ENCODE measurements at places on chromosomes 3 and 15.
A peak's percentile ranks its signal among the peaks of the same experiment; 100 is the strongest.

DNA sequence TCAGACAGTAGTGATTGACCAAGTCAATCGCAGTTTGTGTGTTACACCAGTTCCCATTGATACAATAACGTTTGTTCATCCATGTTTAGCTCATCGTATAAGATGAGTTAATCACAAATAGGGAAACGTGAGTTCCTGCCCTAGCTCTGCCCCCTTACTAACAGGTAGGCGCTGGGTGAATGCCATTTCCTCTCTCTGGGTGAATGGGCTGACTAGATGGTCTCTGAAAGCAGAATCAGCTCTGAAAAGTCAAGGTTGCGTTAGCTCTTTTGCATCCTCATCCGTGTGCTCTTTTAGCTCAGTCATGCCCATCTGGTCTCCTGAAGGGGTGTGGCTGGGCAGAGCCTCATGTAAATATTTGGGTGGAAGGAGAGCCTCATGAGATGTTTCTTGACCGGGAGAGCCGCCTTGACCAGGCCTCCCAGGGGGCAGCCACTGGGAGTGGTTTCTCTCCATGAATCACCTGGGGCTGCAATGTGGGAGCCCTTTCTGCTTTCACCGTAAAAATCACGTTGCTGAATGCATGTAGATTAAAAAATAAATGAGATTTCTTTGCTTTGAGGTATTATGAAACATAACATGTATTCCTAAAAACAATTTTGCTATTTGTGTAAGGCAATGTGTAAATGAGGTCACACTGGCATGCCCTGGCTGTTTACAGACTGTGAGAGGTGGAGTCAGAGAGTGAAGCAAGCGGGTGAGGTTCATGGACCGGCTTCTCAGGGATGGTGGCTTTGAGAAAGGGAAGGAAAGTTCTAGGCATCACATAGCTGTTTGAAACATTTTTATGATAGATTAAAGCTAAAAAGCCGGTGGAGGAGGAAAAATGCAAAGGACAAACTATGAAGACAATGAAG, 108.4 kb upstream of the RASGRP1 start:
- no peak for DNase-seq

- no peak for DNase-seq
Measured at GRCh38 chr3:129686941-129687340, 80.5 kb upstream of the PLXND1 start.

- DNase-seq, result no peak
Measured at GRCh38 chr15:99492275-99492674, 73.5 kb upstream of the MEF2A start.

- no peak for DNase-seq
Measured at GRCh38 chr15:23860290-23861245, 173.5 kb upstream of the NDN start.

DNA sequence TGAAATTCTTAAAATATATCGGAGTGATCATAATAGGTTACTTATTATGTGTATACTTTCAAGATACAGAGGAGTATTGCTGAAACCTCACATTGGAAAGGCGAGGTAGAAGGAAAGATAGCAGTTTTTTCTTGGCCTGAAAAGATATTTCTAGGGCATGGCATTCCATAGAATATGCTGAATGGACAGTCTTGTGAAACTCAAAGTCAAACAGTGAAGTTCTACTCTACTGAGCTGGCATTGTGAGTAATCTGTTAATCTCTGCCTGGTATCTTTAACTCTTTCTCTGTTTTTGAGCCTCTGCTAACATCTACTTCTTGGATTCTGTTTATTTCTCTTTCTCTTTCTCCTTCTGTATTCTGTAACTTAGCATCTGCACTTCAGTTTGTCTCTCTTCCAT, 176.3 kb upstream of the ZBTB20 start:
- DNase-seq, result no peak

GRCh38 chr15:71111950-71112349, 3.3 kb upstream of the THSD4 start:
- DNase-seq, result no peak

DNA sequence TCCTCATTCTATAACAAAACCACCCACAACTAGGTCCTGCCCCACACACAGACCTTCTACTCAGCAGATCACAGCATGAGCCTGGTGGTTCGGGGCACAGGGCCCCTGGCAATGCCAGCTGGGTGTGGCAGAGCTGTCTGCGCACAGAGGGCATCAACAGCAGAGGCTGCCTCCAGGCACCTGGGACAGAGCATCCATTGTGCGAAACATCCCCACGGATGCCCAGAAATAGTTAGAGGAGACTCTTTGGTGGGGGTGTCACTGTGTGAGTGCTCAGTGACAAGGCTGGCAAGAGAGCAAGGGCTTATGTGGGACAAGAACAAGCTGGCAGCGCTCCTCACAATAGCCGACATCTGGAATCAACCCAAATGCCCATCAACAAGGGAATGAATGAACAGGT, 487.4 kb upstream of the PROK2 start:
- no peak for DNase-seq

DNA sequence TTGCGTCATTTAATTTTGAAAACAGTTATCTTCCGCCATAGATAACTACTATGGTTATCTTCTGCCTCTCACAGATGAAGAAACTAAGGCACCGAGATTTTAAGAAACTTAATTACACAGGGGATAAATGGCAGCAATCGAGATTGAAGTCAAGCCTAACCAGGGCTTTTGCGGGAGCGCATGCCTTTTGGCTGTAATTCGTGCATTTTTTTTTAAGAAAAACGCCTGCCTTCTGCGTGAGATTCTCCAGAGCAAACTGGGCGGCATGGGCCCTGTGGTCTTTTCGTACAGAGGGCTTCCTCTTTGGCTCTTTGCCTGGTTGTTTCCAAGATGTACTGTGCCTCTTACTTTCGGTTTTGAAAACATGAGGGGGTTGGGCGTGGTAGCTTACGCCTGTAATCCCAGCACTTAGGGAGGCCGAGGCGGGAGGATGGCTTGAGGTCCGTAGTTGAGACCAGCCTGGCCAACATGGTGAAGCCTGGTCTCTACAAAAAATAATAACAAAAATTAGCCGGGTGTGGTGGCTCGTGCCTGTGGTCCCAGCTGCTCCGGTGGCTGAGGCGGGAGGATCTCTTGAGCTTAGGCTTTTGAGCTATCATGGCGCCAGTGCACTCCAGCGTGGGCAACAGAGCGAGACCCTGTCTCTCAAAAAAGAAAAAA, 1.2 kb downstream of the B2M start:
- DNase-seq, result peak; percentile 59

GRCh38 chr3:130601442-130601971, 84.5 kb downstream of the COL6A6 start:
- DNase-seq, result no peak

Data from activated CD4-positive, CD25-positive, alpha-beta regulatory T cell treated with anti-CD3 and anti-CD28 coated beads, Interleukin-2, amount 50 U/mL, for 72 hours (primary cell).